ENCODE measurements at places on chromosomes 3 and 15.

DNA sequence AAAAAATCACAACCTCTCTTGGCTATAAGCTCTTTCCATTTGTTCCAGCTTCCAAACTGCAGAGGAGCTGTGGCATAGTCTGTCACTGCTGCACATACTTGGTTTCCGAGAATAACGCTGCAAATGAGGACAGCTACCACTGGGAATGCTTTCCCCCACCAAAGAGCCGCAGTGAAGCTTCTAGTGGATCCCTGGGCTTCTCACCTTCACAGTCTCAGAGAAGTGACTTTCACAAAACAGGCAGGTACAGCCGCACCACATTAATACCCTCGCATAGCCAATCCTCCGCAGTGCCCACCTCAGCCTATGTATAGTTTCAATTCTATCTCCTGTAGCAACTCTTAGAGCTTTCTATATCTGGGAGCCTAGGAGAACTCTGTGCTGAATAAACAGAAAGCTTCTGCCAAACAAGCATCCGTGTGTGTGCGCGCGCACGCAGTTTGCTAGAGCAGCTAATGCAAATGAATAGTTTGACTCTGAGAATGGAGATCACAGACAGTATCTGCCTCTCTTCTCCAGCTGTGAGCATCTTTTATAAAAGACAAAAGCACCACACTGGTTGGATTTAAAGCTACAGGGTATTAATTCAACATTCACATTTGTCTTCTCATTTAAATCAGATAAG, 81.9 kb upstream of the PLXND1 start:
- no peak for DNase-seq

DNA sequence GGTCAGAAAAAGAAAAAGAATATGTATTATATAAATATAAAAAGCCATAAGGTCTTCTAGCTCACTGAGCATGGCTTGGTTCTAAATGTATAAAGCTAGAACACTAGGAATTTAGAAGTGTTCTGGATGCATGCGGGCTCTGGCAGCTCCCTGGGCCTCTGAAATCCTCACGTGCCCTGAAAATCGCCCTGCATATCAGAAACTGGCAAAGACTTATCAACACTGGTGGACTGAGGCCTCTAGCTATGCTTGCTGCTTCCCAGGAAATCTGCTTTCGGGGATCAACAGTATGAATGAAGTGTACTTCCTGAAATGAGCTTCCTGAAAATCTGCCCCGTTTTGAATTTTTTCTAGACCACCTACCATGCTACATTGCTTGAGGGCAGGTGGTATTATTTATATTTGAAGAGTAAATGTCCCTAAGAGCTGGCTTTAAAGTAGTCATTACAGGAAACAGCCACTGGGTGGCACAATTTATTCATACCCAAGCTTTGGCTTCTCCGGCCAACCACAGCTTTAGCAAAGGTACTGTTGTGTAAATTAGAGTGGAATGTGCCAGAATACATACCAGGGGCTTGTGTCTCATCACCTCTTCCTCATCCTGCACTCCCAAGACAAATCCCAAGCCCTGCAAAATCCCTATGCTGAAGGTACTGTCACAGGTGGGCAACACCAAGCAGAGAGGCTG, 17.7 kb downstream of the CRTAP start:
- DNase-seq = peak; percentile 22

DNA sequence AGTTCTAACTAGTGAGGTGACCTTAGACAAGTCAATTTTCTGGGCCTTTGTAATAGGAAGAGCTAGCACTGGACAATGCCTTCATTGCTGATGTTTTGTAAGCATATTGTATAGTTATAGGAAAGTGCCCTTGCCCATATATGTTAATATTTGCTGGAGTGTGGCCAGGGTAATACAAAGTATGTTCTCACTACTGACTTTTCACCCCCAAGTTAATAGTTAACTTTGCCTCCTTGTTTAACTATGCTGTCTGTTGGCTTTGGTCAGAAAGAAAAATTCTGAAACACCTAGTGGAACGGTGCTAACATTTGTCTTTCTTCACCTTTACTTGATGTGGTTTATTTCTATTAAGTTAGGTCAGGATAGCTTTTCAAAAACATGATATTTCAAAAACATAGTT, 287.4 kb upstream of the CTNNB1 start:
- DNase-seq = no peak

- DNase-seq = no peak
Measured at GRCh38 chr15:29452881-29453731, 183.5 kb upstream of the NSMCE3 start.

DNA sequence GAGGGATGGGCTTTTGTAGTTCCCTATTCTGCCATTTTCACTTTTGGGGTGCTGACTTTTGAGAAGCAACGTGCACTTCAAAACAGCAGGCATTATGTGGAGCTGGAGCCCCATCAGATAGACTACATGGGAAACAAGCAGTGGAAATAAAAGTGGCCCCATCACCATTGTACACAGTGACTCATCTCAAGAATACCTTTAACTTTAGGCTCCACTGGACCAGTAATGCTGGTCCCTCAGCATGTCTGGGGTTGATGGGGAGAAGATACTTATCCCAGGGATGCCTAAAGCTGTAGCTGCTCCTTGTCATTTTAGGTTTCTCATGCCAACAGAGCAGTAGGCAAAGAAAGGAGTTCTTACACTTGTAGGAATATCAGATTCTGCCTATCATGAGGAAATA, 45.0 kb downstream of the LSM3 start:
- DNase-seq = no peak

GRCh38 chr3:110149763-110150162, 812.4 kb upstream of the DPPA4 start:
- no peak for DNase-seq

- peak; percentile 38 for DNase-seq
Measured at GRCh38 chr3:197456261-197457091, 99.3 kb downstream of the BDH1 start.

DNA sequence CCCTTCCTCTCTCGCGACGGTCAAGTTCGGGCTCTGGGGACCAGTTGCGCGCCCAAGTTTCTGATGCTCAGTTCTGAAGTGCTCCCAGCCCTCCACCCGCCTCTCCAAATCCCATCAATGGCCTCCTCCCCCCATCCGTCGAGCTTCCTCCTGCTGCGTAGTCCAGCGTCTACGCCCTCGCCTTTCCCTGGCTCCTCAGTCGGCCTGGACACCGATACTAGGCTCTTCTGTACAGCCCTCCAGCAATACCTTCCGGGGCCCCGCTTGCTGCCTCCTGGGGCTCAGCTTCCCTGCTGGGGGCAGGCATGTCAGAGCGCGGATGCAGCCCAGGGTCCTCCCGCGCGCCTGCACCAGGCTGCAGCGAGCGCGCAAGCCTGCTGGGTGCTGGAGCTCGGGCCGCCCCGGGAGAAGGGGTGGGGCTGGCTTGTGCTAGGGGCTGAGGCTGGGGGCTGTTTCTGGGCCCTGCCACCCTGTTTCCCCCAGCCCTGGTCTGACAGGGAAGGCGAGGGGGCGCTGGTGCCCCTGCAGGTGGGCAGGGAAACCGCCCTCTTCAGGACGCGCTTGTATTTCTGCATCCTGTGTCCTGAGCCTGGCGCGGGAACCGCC, 353.3 kb upstream of the SUCLG2 start:
- DNase-seq = peak; percentile 52

GRCh38 chr15:40918799-40919392, 10.2 kb upstream of the DLL4 start:
- no peak for DNase-seq

DNA sequence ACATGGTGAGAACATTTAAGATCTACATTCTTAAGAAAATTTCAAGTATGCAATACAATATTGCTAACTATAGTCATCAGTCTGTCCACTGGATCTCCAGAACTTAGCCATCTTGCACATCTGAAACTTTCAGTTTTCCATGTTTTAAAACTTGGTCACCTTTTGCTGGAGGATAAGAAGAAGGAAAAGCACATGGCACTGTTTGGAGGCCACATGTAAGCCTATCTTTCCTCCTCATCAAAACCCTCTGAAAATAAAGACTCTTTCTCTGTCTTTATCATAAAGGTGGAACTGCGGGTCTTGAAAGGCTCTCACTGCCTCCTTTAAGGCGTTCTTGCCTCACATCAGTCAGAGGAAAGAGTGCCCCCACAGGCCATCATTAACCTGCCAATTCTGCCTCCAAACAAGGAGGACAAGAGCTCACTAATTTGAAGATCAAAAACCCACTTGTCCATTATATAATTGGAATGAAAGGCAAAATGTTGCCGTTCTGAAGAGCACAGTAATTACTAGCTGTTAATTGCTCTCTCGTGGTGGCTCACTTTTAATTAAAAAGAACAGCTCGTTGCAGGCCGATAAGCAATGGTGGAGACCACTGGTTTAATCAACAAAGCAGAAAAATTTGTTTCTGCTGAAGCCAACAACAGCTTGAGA, 157.8 kb downstream of the MECOM start:
- no peak for DNase-seq

GRCh38 chr3:129132097-129132866, 10.7 kb upstream of the RAB43 start:
- DNase-seq = no peak

DNA sequence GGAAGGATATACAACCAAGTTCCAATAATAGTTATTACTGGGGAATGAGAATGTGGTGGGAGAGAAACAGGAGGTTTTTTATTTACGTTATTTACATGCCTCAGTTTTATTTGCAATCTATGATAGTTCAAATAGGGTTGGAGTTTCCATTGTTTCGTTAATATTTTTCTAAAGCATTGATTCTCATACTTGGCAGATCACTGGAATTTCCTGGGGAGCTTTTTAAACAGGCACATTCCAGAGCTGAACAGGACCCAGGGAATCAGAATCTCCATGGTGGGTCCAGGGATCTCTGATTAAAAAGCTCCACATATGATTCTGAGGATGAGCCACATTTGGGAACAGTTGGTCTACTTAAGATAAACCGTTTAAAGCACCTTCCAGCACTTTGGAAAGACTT, 123.9 kb downstream of the IL20RB start:
- DNase-seq = no peak

GRCh38 chr3:96959901-96960641, 145.7 kb downstream of the EPHA6 start:
- DNase-seq = no peak

GRCh38 chr3:58116161-58116955, 94.4 kb downstream of the DNASE1L3 start:
- DNase-seq = peak; percentile 49

DNA sequence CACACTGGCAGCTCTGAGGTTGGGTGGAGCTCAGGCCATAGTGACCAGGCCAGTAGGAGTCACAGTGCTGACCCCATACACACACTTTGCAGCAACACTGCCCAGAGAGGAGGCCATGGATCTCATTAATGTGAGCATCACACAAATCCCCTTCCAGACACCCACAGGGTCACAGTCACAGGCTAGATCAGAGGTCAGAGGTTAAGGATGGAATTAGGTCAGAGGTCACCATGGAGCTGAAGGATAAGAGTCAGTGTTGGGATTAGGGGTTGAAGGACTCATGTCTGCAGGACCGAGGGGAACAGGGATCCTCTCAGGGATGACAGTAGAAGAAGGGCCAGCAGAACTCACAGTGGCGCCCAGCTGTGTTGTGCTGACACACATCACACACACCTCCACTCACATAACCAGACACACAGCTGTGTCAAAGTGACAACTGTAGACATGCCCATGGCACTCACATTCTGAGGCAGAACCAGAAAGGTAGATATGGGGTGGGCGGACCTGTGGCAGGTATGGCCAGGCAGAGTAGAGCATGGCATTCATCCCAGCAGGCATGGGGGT, 12.7 kb downstream of the CCDC71 start:
- DNase-seq = no peak

- no peak for DNase-seq
Measured at GRCh38 chr3:30011237-30011803, 595.1 kb upstream of the TGFBR2 start.

GRCh38 chr3:4841776-4842440, 137.3 kb upstream of the BHLHE40 start:
- no peak for DNase-seq

DNA sequence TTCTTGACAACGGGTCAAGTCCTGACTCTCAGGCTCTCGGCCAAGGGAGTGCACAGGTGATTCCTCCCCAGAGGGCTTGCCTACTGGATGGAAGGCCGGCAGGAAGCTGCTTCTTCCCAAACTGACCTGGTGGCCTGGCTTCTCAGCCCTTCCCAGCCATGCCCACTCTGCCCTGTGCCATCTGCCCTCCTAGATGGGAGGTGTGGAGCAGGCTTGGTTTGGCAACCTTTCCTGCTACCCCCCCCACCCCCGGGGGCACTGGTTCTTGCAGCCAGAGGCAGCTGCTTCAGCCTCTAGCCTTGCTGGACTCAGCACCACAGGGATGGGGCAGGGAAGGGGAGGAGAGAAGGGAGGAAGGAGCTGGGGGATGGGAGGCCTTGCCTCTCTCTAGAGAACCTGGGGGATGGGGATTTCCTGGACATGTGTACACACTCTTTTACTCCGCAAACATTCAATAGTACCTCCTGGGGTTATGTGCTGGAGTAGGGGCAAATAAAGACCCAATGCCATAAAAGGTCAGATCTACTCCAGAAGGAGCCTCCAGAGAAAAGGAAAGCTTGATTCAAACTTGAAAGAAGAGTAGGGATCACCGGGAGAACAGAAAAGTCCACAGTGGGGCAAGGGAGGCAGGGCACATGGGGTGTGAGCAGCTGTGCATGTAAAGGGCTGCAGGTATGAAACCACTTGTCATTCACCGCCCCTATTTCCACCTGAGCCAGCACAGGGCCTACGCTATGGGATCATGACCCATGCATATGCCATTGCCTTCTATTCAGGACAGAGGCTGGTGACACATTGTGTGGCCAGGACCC, 4.2 kb upstream of the DAPK2 start:
- DNase-seq = no peak

GRCh38 chr3:59368900-59369675, 319.3 kb upstream of the CFAP20DC start:
- DNase-seq = no peak

GRCh38 chr3:54139630-54140029, 17.3 kb downstream of the CACNA2D3 start:
- DNase-seq = no peak

GRCh38 chr3:181264486-181264885, 274.9 kb upstream of the DNAJC19 start:
- no peak for DNase-seq

- no peak for DNase-seq
Measured at GRCh38 chr15:80473286-80474223, 69.4 kb downstream of the ARNT2 start.

GRCh38 chr3:151726016-151726415, 7.7 kb upstream of the AADACL2 start:
- no peak for DNase-seq

GRCh38 chr3:188287762-188288505, 134.0 kb downstream of the LPP start:
- no peak for DNase-seq

- DNase-seq = no peak
Measured at GRCh38 chr3:22748453-22749045, 454.6 kb upstream of the UBE2E2 start.

All from activated T-cell treated with anti-CD3 and anti-CD28 coated beads, Interleukin-2, amount 50 U/mL, for 1 hour (primary cell).